ENCODE measurements at places on chromosomes 12 and 14. TPM values are rescaled to one million over a fixed set of nuclear protein-coding genes. Genes with fewer than 3 reads are reported as not detected.
A peak's percentile ranks its signal among the peaks of the same experiment; 100 is the strongest.

GRCh38 chr12:53601296-53601847 is 24.8 kb downstream of the ATF7 start:
- no peak for DNase-seq

The EML5 gene
- total RNA-seq = 0.96 TPM

GRCh38 chr14:51884086-51884927 is 23.9 kb downstream of the GNG2 start:
- peak; percentile 76 for DNase-seq

The TAS2R9 gene
- total RNA-seq = not detected

- no peak for DNase-seq
These were observed 2.8 kb downstream of the SERPINA1 start for GRCh38 chr14:94385553-94386057.

DNA sequence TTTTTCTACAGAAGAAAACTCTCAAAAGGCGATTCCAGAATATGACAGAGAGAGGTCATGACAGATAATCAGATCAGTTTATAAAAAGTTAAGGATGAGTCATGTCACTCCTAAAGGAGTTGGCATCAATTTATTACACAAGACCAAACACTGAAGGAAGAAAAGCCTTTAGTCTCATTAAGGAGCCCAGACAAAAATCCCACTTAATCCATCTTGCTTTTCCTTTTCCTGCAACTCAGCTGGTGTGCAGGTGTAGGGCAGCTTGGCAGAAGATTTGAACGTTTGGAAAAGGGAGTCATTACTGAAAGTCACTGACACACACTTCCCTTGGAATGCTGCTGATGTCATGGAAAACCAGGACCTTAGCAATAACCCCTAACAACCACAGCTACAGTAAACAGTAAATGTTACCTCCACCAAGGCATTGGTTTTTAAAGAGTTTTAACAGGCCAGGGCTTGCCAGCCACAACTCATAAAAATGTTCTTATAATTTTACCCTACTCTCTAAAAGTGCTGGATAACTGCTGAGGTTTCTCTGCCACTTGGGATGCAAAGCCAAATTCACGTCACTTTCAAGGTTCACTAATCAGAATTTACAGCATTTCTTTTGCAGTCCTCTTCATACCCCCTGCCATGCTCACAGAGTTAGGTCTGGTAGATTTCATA is 320.6 kb downstream of the RAD51B start:
- DNase-seq = peak; percentile 100

The PPM1H gene
- total RNA-seq = 5.2 TPM

The PLEKHG7 gene
- total RNA-seq = not detected

GRCh38 chr12:53624956-53625355 is 1.2 kb downstream of the ATF7 start:
- DNase-seq = peak; percentile 23

The KRT85 gene
- not detected for total RNA-seq

GRCh38 chr12:24860546-24860945 is 88.4 kb downstream of the BCAT1 start:
- peak; percentile 80 for DNase-seq

- peak; percentile 11 for DNase-seq
These were observed 31.6 kb upstream of the FICD start for GRCh38 chr12:108483213-108484059.

The GPR84 gene
- total RNA-seq = not detected

All from M059J (cell line).